Keratinocyte (primary cell): ENCODE measurements at places on chromosomes 4 and X. TPM values are rescaled to one million over a fixed set of nuclear protein-coding genes. Genes with fewer than 3 reads are reported as not detected.

- H3K27ac ChIP-seq = no peak overlapping the region
- H3K4me3 ChIP-seq = no peak overlapping the region
- H3K27me3 ChIP-seq = no peaks in the 10 kb centered on the region
- DNase-seq = no peak
- H3K36me3 ChIP-seq = no peaks in the 10 kb centered on the region
Observed at GRCh38 chr4:65561164-65561563, 109.1 kb downstream of the EPHA5 start.

GRCh38 chr4:52748432-52748831 lies 2.8 kb downstream of the ERVMER34-1 start:
- DNase-seq = no peak
- no peak overlapping the region for H3K4me3 ChIP-seq
- H3K27me3 ChIP-seq = no peaks in the 10 kb centered on the region
- peaks cover 2% of the 10 kb centered on the region for H3K36me3 ChIP-seq
- H3K27ac ChIP-seq = no peak overlapping the region

DNA sequence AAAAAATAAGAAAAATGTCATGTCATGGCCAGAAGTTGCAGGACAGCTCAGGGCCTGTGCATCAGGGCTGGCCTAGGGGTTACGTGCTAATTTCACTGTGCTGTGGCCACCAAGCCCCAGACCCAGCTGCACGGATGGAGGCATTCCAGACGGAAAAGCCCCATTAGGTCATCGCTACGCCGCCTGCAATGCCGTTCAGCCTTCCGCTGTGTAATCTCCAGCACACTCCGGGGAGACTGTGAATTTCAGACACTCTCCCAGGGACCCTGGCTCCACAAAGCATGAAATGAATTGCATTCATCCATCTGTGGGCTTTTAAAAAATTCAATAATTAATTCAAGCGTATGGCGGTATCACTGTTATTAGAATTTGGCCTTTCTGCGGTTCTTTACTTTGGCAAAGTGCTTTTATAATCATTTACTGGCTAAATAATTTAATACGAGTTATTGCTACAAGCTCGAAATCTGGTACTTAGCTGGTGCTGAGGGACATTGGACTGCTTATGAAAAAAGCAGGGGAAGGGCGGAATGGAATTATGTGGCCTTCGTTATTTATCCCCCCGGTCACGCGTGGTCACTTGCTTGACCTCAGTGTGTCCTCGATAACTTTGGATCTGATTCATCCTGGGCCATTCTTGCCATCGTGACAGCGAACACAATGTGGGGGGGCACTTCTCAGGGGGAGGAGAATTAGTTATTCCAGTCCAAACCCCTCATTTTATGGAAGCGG lies 9.0 kb upstream of the NSG1 start:
- no peak overlapping the region for H3K4me3 ChIP-seq
- no peaks in the 10 kb centered on the region for H3K4me1 ChIP-seq
- H3K27me3 ChIP-seq = peaks cover 6% of the 10 kb centered on the region
- H3K36me3 ChIP-seq = no peaks in the 10 kb centered on the region

GRCh38 chr4:105137121-105137875 lies 9.4 kb upstream of the TET2 start:
- H3K27me3 ChIP-seq = no peaks in the 10 kb centered on the region
- H3K27ac ChIP-seq = no peak overlapping the region
- no peaks in the 10 kb centered on the region for H3K36me3 ChIP-seq
- H3K4me1 ChIP-seq = no peaks in the 10 kb centered on the region
- no peak overlapping the region for H3K4me3 ChIP-seq

DNA sequence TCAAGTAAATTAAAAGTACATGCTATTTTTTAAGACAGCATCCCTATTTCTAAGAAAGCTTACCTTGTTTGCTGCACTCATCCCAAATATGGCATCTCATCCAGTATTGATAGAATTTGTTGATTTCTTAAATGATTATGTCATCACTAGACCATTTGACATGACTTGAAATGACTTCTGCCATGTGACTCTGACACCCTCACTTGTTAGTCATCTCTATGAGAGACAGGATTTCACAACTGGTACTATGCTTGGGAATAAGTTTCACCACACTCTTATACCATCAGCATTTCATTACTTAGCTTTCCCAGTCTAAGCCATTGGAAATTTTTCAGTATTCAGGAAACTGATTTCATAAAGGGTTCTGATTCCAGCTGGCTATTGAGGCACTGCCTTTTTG lies 55.3 kb downstream of the TMPRSS11F start:
- no peaks in the 10 kb centered on the region for H3K36me3 ChIP-seq
- H3K27me3 ChIP-seq = no peaks in the 10 kb centered on the region

- no peaks in the 10 kb centered on the region for H3K4me1 ChIP-seq
- no peak for DNase-seq
- H3K36me3 ChIP-seq = peaks cover 1% of the 10 kb centered on the region
Observed at GRCh38 chr4:182318256-182318655, 75.1 kb downstream of the TENM3 start.

- H3K4me1 ChIP-seq = no peaks in the 10 kb centered on the region
- H3K36me3 ChIP-seq = no peaks in the 10 kb centered on the region
- no peak overlapping the region for H3K27ac ChIP-seq
- H3K4me3 ChIP-seq = no peak overlapping the region
- H3K27me3 ChIP-seq = no peaks in the 10 kb centered on the region
Observed at GRCh38 chr4:33067221-33067620, 2347.1 kb downstream of the PCDH7 start.

- no peaks in the 10 kb centered on the region for H3K4me1 ChIP-seq
- no peak overlapping the region for H3K27ac ChIP-seq
- H3K36me3 ChIP-seq = no peaks in the 10 kb centered on the region
- DNase-seq = no peak
Observed at GRCh38 chrX:703466-703865, 72.9 kb downstream of the SHOX start.

GRCh38 chrX:136065044-136065671 lies 79.9 kb downstream of the SLC9A6 start:
- H3K4me3 ChIP-seq = no peak overlapping the region
- no peak overlapping the region for H3K27ac ChIP-seq
- H3K27me3 ChIP-seq = peaks cover 3% of the 10 kb centered on the region
- H3K36me3 ChIP-seq = no peaks in the 10 kb centered on the region

DNA sequence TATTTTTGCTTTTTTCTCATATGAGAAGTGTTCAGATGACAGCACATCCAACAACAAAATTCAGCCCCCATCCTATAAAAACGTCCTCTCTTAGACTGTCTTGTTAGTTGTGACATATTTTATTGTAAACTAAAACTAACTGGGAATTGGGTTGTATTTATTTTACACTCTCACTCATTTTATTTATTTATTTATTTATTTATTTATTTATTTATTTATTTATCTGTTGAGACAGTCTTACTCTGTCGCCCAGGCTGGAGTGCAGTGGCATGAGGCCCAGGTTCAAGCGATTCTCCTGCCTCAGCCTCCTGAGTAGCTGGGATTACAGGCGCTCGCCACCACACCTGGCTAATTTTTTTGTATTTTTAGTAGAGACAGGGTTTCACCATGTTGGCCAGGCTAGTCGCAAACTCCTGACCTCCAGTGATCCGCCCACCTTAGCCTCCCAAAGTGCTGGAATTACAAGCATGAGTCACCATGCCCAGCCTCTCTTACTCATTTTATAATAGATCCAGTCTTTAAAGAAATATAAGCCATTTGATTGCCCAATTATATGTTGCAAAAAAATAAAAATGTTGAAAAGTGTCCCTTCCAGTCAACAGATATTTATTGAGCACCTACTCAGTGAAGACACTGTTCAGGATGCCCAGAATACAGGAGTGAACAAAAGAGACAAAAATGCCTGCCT lies 44.6 kb downstream of the PALLD start:
- H3K4me3 ChIP-seq = no peak overlapping the region
- peak overlapping the region; percentile 4 for H3K27ac ChIP-seq
- H3K36me3 ChIP-seq = no peaks in the 10 kb centered on the region
- peaks cover 15% of the 10 kb centered on the region for H3K4me1 ChIP-seq
- no peak for DNase-seq
- H3K27me3 ChIP-seq = no peaks in the 10 kb centered on the region

GRCh38 chr4:169229571-169230028 lies 41.2 kb downstream of the SH3RF1 start:
- peaks cover 76% of the 10 kb centered on the region for H3K4me1 ChIP-seq
- no peak for DNase-seq
- H3K27me3 ChIP-seq = no peaks in the 10 kb centered on the region
- H3K27ac ChIP-seq = peak overlapping the region; percentile 65

GRCh38 chr4:113294908-113295307 lies 245.5 kb downstream of the ANK2 start:
- no peak overlapping the region for H3K4me3 ChIP-seq
- no peaks in the 10 kb centered on the region for H3K36me3 ChIP-seq

Gene BMX
- 0.04 to 0.09 TPM (median 0.06 TPM) in 3 replicates for polyA plus RNA-seq

Gene KDR
- 0.03 TPM in 1 of 3 replicates, not detected in the others for polyA plus RNA-seq

Gene AKAP14
- not detected in 3 replicates for polyA plus RNA-seq

Gene SAGE1
- polyA plus RNA-seq = not detected in 3 replicates

Gene TCEAL2
- not detected in 3 replicates for polyA plus RNA-seq

Gene BTK
- polyA plus RNA-seq = 0.05 to 0.42 TPM (median 0.18 TPM) in 3 replicates

Gene AVPR2
- not detected in 3 replicates for polyA plus RNA-seq
